Fibroblast of upper back skin (primary cell): ENCODE measurements at places on chromosomes 6 and 20.

DNA sequence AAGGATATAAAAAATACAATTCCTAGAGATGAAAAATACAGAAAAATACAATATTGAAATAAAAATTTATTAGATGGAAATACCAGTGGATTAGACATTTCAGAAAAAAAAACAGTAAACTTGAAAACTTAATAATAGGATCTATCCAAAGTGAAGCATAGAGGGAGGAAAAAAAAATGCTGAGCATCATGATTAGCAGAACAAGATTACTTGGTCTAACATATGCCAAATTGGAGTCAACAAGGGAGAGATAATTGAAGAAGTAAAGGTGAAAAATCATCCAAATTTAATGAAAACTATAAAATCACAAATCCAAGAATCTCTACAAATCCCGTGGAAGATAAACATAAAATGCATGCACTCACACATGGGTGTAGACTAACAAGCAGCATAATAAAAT is 166.2 kb upstream of the BMP5 start:
- no peak for DNase-seq

GRCh38 chr6:141988954-141989705 is 143.6 kb upstream of the GJE1 start:
- DNase-seq, result peak; percentile 81

GRCh38 chr6:15207923-15208322 is 37.9 kb upstream of the JARID2 start:
- DNase-seq, result peak; percentile 56

DNA sequence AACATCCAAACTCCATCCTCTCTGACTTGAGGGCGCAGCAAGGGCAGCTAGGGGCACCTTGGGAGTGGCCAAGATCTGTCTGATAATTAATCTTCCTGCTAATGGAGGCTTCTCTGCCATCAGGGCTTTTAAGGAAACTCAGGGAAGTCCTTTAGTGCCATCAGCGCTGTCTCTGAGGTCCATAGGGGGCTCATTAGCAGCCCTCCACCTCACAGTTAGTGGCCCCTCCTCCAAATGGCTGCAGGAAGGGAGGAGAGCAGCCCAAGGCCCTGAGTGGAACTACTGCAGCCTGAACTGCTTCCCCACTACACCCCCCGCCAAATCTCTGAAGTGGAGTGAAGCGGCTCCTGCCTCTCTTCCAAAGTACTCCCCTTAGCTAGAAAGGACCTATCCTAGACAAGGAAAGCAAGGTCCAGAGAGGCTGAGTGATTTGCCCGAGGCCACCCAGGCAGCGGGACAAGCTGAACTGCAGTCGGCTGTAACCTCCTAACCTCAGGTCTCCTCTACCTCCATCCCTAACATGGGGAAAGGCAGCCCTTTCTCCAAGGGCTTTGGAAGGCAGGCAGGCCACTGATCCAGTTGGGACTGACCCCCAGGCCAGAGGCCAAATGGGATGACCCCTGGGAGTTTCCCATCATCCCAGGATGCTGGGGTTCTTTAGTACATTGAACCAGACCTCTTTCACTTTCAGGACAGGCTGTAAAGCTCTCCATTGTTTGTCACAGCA is 39.5 kb upstream of the ZFAND3 start:
- no peak for DNase-seq

DNA sequence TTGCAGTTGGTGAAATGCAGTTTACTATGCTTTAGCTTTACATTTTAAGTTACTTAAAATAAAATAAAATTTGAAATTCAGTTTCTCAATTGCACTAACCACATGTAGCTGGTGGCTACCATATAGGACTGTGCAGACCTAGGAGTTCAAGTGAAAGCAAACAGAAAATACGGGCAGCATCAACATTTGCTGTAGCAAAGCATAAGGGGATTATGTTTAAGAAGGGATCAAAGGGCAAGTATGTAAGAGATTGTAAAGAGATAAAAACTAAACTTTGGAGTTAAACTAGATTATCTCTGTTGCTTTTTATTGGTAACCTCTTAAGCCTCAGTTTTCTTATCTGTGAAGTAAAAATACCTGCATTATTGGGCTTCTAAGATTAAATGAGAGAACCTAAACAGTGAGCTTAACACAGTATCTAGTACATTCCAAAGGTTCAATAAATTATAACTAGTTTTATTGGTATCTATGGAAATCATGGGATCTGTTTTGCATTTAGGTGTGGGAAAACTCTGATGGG is 81.2 kb downstream of the SPTLC3 start:
- no peak for DNase-seq

- no peak for DNase-seq
Measured at GRCh38 chr6:156126535-156126934, 650.6 kb upstream of the ARID1B start.

GRCh38 chr6:113466526-113466925 is 390.6 kb upstream of the MARCKS start:
- DNase-seq, result no peak

DNA sequence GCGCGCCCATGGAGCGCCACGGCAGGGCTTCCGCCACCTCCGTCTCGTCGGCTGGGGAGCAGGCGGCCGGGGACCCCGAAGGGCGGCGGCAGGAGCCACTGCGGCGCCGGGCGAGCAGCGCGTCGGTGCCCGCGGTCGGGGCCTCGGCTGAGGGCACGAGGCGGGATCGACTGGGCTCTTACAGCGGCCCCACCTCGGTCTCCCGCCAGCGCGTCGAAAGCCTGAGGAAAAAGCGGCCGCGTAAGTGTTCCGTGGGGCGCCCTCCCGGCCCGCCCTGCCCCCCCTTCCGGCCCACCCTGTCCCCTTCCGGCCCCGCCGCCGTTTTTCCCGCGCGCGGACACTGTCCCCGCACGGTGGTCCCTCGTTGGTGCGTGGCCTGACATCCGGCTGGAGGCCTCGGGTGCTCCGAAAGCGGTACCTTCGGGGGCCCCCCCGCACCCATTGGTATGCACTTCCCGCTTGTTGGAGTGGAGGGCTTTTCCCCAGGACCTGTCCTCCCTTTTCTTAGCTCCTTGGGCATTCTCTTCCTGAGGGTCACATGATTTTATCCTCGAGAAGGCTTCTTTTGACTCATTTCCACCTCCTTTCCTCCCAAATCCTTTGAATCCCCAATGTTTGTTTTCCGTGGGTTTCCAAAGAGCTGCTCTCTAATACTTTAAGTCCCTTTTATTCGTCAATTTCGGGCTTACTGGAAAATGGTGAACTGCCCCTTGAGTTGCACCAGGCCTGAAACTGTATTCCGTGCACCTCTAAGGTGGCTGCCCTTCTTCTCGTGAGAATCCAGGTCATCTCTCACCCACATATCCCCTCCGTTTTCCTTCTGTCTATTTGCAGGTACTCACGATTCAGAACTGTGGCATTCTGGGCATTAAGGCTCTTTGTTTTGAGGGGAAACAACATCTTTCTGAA is 556 bp downstream of the PANK2 start:
- DNase-seq, result no peak
